ENCODE measurements at places on chromosomes 5 and 9. TPM values are rescaled to one million over a fixed set of nuclear protein-coding genes. Genes with fewer than 3 reads are reported as not detected.

TAF11L10 gene
- not detected for total RNA-seq

- no peak for DNase-seq
These were observed 163.4 kb downstream of the PJA2 start for GRCh38 chr5:109246395-109246794.

GFI1B gene
- 2.4 TPM for total RNA-seq

- DNase-seq, result peak; percentile 26
These were observed 30.3 kb upstream of the SARDH start for GRCh38 chr9:133768371-133768858.

- DNase-seq, result no peak
These were observed 272.0 kb downstream of the HSPA4 start for GRCh38 chr5:133323494-133324457.

SLC6A7 gene
- total RNA-seq, result 41.6 TPM

- DNase-seq, result no peak
These were observed 548.1 kb upstream of the C9orf72 start for GRCh38 chr9:28121366-28121765.

NTRK2 gene
- 0.35 TPM for total RNA-seq

TMEM215 gene
- not detected for total RNA-seq

DNA sequence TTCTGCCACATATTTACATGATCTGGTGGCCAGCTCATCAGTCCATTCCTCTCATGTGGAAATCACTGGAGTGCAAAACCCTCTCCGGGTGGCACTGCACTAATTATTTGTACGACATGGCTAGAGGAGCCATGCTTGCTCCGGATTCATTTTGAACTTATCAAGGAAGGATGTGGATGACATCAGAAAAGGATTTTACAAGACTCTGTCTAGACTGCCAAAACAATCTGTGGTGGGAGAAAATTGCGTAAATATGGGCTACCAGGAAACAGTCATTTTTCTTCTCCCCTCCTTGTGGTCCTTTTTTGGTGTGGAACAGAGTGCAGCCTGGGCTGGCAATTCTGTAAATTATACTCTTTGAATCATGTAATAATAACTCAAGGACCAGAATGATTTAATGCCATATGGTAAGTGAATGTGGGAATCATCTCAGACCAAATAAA, 123.4 kb upstream of the IFNE start:
- no peak for DNase-seq

DNA sequence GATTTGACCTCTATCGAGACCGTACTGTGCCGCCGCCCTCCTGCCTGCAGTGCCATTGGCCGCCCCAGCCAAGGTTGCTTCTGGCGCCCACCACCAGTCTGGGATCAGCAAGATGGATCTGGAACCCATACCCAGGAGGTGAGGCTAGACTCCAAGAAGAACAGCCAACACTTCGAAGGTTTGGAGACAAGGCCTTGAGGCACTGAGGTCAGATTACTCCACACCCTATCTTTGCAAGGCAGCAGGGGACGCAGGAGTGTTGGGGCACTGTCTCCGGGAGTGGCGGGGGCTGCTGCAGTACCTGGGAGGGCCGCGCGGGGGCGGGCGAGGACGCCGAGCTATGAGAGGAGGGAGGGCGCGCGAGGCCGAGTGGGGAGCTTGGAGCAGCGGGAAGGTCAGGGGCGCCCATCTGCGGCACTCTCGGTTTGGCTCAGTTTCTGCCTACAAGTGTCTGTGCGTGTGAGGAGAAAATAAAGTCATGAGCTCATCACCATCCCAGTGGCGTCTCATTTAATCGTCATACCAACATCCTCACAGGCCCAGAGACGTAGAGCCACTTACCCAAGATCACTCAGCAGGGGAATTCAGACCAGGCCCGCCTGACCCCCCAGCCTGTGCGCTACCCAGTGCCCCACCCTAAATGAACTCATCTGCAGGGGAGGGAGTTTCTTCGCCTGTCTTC, 20.5 kb upstream of the PSD2 start:
- peak; percentile 76 for DNase-seq

GDA gene
- total RNA-seq, result 291 TPM

PTCD2 gene
- 10.2 TPM for total RNA-seq
